ENCODE measurements at places on chromosomes 1 and 21. TPM values are rescaled to one million over a fixed set of nuclear protein-coding genes. Genes with fewer than 3 reads are reported as not detected.

The HCRTR1 gene
- total RNA-seq: not detected

The HUNK gene
- total RNA-seq: 1.1 TPM

The MRTO4 gene
- 58.0 TPM for total RNA-seq

The REN gene
- total RNA-seq: 0.54 TPM

The GRHL3 gene
- not detected for total RNA-seq

DNA sequence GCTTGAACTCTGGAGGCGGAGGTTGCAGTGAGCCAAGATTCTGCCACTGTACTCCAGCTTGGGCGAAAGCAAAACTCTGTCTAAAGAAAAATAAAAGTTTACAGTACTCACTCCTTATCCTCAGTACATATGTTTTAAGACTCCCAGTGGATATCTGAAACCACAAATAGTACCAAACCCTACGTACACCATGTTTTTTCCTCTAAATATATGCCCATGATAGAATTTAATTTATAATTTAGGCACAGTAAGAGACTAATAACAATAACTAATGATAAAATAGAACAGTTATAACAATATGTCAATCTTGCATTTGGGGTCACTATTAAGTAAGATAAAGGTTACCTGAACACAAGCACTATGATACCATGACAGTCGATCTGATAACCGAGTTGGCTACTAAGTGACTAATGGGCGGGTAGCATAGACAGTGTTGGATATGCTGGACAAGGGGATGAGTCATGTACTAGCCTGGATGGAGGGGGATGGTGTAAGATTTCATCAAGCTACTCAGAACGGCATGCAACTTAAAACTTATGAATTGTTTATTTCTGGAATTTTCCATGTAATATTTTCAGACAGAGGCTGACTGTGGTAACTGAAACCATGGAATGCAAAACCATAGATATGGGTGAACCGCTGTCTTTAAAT is 43.7 kb downstream of the ST7L start:
- peak; percentile 98 for DNase-seq

DNA sequence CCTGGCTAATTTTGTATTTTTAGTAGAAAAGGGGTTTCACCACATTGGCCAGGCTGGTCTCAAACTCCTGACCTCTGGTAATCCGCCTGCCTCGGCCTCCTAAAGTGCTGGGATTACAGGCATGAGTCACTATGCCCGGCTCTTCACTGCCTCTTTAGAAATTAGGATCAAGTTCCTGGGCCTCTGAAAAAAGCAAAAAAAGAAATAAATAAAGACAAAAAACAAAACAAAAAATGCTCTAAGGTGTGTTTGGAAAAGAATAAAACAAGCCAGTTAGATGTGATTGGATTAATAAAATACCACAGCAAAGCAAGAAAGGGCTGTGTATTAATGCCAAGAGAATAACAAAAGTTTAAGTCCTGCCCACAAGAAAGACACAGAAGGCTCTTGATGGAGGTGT is 4.2 kb upstream of the ABCB10 start:
- DNase-seq: no peak

GRCh38 chr1:19507516-19507915 is 22.2 kb upstream of the CAPZB start:
- DNase-seq: no peak

GRCh38 chr1:230224101-230224960 is 157.3 kb downstream of the GALNT2 start:
- DNase-seq: no peak

GRCh38 chr1:42998386-42998785 is 39.7 kb upstream of the SLC2A1 start:
- DNase-seq: peak; percentile 51

GRCh38 chr1:196661345-196661744 is 9.5 kb downstream of the CFH start:
- DNase-seq: no peak

- DNase-seq: peak; percentile 59
Measured at GRCh38 chr1:198416296-198416695, 124.2 kb downstream of the ATP6V1G3 start.

DNA sequence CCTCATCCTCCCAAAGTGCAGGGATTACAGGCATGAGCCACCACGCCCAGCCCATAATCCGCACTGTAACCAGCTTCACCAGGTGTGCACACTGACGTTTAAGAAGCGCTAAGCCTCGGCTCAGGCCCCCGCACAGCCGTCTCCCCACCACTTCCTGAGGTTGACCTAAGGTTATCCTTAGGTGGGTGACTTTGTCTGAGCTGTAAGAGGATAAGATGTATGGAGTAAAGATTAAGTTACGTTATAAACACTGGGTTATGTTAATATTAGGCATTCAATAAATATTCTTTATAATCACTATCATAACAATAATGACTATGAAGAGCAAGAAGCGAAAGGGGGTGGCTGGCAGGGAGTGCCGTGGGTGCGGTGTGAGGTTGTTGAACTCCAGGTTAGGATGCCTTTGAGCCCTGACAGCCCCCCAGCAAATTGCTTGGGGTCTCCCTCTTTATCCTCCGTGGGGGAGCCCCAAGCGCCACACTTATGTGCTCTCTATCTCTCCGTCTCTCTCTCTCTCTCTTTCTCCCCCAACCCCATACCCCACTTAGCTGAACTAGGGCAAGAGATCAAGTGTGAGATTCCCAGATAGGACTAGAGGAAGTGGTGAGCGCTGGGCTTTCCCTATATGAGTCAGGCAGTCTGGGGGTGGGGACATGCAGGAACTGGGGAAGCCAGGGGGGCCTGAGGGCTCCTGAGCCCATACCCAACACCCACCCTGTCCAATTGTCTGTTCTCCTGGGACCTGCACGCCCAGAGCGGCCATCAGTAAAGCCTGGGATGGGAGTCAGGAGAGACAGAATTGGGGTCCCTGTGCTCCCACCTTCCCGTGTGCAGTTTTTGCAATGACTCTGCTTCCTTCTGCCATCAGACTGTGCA is 7.6 kb downstream of the EFHD2 start:
- DNase-seq: peak; percentile 83

GRCh38 chr1:174990382-174990999 is 9.3 kb upstream of the CACYBP start:
- peak; percentile 61 for DNase-seq
